ENCODE measurements at places on chromosomes 5 and 9.

DNA sequence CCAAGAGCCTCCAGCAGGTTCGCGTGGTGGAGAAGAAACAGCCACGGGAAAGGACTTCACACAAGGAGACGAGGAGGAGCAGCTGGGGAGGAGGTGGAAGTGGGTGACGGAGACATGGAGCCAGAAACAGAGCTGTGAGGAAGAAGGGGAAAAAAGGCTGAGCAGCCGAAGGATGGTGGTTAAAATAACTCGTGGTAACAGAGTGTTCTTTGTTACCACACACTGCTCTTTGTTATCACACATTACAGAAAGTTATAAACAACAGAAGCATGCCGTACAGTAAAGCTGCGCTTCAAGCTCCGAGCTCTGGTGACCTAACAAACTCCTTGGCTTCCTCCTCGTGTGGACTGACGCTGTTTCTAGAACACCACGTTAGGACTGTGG, 215.4 kb downstream of the GLIS3 start:
- H3K27me3 ChIP-seq = no peaks in the 10 kb centered on the region
- peaks cover 12% of the 10 kb centered on the region for H3K4me1 ChIP-seq
- H3K4me3 ChIP-seq = no peak overlapping the region
- DNase-seq = no peak
- H3K36me3 ChIP-seq = no peaks in the 10 kb centered on the region
- no peak overlapping the region for H3K27ac ChIP-seq

GRCh38 chr5:157951673-157952373, 92.9 kb upstream of the CLINT1 start:
- H3K27ac ChIP-seq = no peak overlapping the region
- H3K4me1 ChIP-seq = no peaks in the 10 kb centered on the region
- no peak overlapping the region for H3K4me3 ChIP-seq
- no peak for DNase-seq
- H3K27me3 ChIP-seq = no peaks in the 10 kb centered on the region
- H3K36me3 ChIP-seq = no peaks in the 10 kb centered on the region

DNA sequence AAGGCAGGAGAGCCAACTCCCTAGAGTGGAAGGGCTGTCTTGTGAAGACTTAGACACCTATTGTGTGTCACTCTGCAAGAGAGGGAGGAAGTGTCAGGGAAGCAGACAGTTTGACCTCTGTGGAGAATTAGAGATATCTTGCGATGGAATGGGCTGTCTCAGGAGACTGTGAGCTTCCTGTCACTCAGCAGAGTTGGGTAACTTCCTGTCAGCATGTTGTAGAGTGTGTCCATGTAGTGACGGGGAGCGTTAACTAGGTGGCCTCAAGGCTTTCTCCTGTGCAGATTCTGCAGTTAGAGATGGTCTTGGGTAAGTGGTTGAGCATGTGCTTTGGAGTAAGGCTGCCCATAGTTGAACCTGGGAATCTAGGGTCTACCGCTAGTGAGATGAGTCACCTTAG, 136.5 kb downstream of the KIF4B start:
- no peaks in the 10 kb centered on the region for H3K27me3 ChIP-seq
- DNase-seq = no peak
- H3K4me3 ChIP-seq = no peak overlapping the region
- H3K4me1 ChIP-seq = no peaks in the 10 kb centered on the region

DNA sequence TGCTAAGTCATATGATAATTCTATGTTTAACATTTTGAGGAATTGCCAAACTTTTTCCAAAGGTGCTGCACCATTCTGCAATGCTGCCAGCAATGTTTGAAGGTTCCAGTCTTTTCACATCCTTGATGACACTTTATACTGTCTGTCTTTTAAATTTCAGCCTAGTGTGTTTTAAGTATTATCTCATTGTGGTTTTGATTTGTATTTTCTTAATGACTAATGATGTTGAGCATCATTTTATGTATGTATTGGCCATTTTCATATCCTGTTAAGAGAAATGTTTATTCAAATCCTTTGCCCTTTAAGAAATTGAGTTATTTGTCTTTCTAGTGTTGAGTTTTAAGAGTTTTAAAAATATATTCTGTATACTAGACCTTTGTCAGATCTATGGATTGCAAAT, 5.0 kb upstream of the TEX48 start:
- H3K36me3 ChIP-seq = no peaks in the 10 kb centered on the region
- no peaks in the 10 kb centered on the region for H3K27me3 ChIP-seq
- no peak overlapping the region for H3K27ac ChIP-seq
- no peak for DNase-seq
- H3K4me1 ChIP-seq = no peaks in the 10 kb centered on the region

GRCh38 chr5:51203598-51203997, 179.7 kb upstream of the ISL1 start:
- H3K4me3 ChIP-seq = no peak overlapping the region
- DNase-seq = no peak
- H3K36me3 ChIP-seq = no peaks in the 10 kb centered on the region
- no peak overlapping the region for H3K27ac ChIP-seq
- no peaks in the 10 kb centered on the region for H3K27me3 ChIP-seq

DNA sequence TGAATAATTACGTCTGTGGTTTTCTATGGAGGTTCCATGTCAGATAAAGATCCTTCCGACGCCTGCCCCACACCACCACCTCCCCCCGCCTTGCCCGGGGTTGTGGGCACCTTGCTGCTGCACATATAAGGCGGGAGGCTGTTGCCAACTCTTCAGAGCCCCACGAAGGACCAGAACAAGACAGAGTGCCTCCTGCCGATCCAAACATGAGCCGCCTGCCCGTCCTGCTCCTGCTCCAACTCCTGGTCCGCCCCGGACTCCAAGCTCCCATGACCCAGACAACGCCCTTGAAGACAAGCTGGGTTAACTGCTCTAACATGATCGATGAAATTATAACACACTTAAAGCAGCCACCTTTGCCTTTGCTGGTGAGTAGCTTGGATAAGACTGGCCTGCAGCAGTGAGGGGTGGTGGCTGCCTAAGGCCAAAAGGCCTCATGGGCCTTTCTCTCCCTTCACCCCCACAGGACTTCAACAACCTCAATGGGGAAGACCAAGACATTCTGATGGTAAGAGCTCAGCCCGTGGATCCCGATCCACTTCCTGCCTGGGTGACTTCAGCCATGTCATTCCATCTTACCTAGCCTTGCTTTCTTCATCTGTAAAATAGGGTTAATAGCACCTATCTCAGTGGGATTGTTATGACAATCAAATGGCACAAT, at the start of gene IL3:
TSS of gene IL3 (plus strand) at position 155 of the 661 bp plus-strand sequence. CDS start at position 207, 52 bp downstream.
- no peak for DNase-seq
- H3K4me3 ChIP-seq = no peak within 1 kb of the TSS
- no peaks in the 10 kb centered on the region for H3K4me1 ChIP-seq

DNA sequence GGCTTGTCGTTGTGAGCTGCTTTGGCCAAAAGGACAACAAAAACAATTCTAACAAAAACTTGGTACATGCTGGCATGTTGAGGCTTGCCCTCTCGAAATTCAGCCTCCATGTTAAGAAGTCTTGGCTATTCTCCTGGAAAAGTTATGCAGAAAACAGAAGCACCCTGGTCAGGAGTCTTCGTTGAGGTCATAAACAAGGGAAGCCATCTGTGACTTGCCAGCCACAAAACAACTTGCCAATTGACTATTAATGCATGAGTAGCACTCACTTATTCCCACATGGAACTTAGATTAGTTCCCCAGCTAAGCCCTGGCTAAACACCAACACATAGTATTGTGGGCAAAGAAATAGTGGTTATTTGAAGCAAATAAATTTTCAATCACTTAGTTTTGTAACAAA, 521.0 kb upstream of the CHD1 start:
- no peak for DNase-seq
- no peaks in the 10 kb centered on the region for H3K4me1 ChIP-seq
- no peaks in the 10 kb centered on the region for H3K36me3 ChIP-seq
- no peak overlapping the region for H3K27ac ChIP-seq
- H3K27me3 ChIP-seq = no peaks in the 10 kb centered on the region

- no peaks in the 10 kb centered on the region for H3K36me3 ChIP-seq
- peaks cover 100% of the 10 kb centered on the region for H3K27me3 ChIP-seq
- DNase-seq = no peak
- H3K4me1 ChIP-seq = peaks cover 26% of the 10 kb centered on the region
These were observed 729 bp upstream of the HAND1 start for GRCh38 chr5:154478752-154479159.

GRCh38 chr5:62257020-62257367, 49.0 kb upstream of the KIF2A start:
- no peaks in the 10 kb centered on the region for H3K27me3 ChIP-seq
- H3K4me1 ChIP-seq = no peaks in the 10 kb centered on the region
- no peak for DNase-seq
- no peak overlapping the region for H3K27ac ChIP-seq
- H3K4me3 ChIP-seq = no peak overlapping the region
